Left colon (tissue), 2 donors: ENCODE measurements at places on chromosomes 13 and 19. TPM values are rescaled to one million over a fixed set of nuclear protein-coding genes. Genes with fewer than 3 reads are reported as not detected.

- no peak for DNase-seq
Measured at GRCh38 chr19:28367146-28367545, 845.8 kb downstream of the UQCRFS1 start.

- DNase-seq: no peak
Measured at GRCh38 chr19:14632286-14632685, 42.4 kb downstream of the ADGRE3 start.

FCAR gene
- total RNA-seq: not detected

GPR183 gene
- 2.5 TPM for total RNA-seq

GRCh38 chr13:112905086-112905485, 63.9 kb upstream of the MCF2L start:
- no peak for DNase-seq

- DNase-seq: no peak
Measured at GRCh38 chr19:13538601-13539253, 32.4 kb upstream of the CACNA1A start.

DNA sequence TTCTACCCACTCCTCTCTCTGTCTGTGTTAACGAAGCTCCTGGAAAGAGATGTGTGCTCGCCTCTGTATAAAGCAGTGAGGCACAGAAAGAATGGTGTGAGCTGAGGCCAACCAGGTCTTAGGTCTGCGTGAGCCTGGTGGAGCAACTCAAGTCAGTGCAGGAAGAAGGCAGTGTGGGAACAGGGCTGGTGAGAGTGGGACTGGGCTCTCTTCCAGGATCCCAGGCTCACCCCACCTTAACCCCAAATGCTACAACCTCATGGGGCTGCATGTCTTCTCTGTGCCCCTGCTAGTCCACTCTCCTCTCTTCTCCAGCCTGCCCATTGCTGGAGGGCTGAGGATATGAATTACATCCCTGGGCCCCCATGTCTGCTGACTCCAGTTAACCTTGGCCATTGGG, 127.4 kb downstream of the DCT start:
- no peak for DNase-seq

DNA sequence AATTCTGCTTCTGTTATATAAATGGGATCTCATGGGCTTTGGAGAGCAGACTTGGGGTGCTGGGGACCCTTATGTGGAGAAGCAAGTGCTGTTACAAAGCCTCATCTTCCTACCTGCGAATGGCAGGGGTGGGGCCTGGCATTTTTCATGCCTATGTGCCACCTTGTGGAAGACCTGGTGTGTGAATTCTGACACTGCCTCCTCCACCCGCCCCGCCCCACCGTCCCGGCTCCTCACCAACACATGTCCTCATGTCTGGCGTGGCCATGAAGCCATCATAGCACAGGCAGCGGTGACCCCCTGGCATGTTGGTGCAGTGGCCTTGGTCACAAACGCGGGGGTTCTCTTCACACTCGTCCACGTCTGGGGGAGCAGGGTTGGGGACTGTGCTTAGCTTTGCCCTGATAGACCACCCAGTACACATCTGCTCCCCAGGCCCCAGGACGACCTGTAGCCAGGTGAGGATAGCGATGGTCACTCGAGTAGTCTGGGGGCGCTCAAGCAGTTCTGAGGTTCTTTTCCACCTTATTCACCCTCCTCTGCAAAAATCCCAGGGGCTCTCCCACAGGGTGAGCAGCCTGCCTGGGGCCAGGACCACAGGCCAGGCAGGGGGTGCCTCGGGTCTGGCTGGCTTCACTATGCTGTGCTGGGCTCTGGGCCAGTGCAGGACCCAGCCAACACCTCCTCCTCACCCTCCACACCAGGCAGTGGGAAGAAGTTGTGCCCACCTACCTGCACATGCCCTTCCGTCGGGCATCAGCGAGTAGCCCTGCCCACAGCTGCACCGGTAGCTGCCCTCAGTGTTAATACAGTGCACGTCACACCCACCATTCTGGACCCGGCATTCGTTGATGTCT, 32.7 kb downstream of the FBN3 start:
- no peak for DNase-seq

RDH8 gene
- not detected for total RNA-seq

GRCh38 chr19:7562646-7563393, 27.3 kb downstream of the PNPLA6 start:
- DNase-seq: no peak

DNA sequence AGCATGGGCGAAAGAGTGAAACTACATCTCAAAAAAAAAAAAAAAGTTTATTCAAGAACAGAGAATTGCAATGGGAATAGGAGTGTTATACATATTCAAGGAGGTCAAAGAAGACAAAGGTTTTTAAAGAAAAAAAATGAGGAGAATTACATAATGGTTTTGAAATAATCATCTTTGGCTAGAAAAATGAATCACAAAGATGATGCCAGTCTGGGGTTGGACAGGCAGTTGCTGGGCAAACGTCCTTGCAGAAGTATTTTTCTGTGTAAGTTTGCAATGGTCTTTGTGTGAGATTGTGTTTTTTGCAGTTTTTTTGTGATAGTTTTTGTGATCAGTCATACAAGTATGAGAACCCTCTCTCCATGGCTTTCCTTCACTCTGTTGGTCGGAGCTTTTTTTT, 23.7 kb downstream of the LYPD3 start:
- no peak for DNase-seq

- no peak for DNase-seq
Measured at GRCh38 chr19:56862741-56863140, 22.2 kb upstream of the PEG3 start.

CLEC17A gene
- 0.15 TPM for total RNA-seq

GRCh38 chr13:59261928-59262488, 901.7 kb downstream of the DIAPH3 start:
- no peak for DNase-seq

- DNase-seq: no peak
Measured at GRCh38 chr19:11856596-11857250, 8.2 kb downstream of the ZNF439 start.

GRCh38 chr13:24221007-24221406, 60.5 kb downstream of the SPATA13 start:
- DNase-seq: no peak

- DNase-seq: peak; percentile 62
Measured at GRCh38 chr19:18300930-18301717, 19.7 kb upstream of the JUND start.

ZNF98 gene
- not detected for total RNA-seq

- no peak for DNase-seq
Measured at GRCh38 chr19:8700956-8701355, 2.4 kb upstream of the ACTL9 start.

DNA sequence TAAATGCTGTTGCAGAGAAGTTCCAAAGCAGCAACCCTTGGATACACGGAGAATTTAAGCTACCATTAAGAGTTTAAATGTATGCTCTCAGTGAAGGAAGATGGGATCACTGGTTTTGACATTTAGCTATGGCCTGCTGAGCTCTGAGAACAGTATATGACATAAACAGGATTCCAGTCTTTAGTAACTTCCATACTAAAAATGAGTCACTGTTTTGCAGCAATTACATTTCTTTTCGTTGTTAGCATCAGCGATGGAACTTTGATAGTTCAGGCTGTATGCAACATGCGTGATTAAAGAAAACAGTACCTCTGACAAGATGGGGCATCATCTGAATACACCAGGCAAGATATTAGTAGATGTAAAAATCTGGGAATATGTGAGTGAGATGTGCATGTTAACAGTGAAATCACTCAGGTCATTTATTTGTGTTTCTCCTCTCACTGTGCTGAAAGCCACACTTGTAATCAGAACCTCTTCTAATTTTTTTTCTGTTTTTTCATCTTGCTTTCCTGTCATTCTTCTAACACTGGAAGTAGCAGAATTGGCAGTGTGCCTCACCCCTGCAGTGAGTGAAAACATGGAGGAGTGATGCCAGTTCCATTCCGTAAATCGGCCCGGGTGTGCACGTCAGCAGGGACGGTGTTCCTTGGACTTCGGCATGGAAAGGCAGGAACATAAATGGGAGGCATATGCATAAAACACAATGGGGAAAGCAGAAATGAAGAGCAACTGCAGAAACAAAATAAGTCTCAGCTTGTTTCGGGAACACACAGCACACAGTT, 361.5 kb downstream of the OXGR1 start:
- DNase-seq: no peak

GRCh38 chr19:34366738-34367623, 2.0 kb downstream of the GPI start:
- DNase-seq: no peak
